Effector CD4-positive, alpha-beta T cell (primary cell): ENCODE measurements at places on chromosomes 3 and 15.

- no peak for DNase-seq
These were observed 28.8 kb downstream of the ARRDC4 start for GRCh38 chr15:97989299-97989698.

- DNase-seq, result no peak
These were observed 482.7 kb upstream of the PDZRN3 start for GRCh38 chr3:74107451-74107850.

DNA sequence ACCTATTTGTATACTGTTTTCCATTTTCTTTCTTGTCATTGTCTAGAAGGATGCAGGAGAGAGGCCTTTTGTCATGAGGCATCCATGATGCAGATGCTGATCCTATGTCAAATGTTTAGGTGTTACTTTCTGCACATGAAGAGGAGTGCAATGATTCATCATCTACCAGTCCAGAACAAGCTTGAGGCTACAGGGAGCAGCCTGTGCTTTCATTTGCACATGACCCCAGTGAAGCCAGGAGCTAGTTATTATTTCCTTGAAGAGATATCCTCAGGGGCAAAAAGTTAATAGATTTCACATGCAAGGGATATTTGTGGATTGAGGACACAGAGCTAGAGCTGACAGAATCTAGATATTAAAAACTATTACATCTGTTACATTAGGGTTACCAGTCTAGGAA, 204.4 kb upstream of the TGFBR2 start:
- no peak for DNase-seq

- no peak for DNase-seq
These were observed 61.5 kb upstream of the ULK4 start for GRCh38 chr3:42023380-42023779.

- DNase-seq, result no peak
These were observed 38.1 kb downstream of the PDZRN3 start for GRCh38 chr3:73586628-73587027.

GRCh38 chr15:76163457-76164295, 103.9 kb downstream of the TMEM266 start:
- no peak for DNase-seq

DNA sequence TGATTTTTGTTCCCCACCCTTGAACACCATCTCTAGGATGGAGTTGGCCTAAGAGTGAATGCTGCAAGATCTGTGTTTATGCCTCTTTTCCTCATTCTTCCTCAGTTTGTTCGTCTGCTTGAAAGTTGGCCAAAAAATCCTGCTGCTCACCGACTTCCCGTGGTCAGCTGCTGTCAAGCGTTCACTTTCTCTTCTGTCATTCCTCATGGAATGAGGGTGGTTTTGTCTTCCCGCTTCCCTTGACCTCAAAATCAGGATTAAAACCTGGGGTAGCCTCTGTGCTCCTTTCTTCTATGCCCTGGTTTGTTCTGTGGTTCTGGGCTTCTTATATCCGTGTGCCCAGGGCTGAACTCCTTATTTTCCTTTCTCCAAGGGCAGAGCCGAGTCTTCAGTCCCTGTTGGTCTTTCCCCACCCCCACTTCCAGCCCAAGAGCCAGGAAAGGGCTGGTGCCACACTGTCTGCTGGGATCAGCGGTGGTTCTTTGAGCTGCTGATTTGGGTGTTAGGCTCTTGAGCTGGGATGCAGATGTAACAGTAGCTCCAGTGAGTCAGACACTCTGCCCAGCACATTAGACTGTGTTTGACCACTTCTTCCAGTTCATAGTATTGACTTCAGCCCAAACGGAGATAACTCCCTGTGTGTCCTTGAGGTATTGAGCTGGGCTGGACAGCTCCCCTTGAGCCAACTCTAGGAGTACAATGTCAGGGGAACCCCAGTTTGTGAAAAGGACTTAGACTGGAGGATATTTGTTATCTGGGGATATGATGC, 2.3 kb downstream of the SERF2 start:
- no peak for DNase-seq

DNA sequence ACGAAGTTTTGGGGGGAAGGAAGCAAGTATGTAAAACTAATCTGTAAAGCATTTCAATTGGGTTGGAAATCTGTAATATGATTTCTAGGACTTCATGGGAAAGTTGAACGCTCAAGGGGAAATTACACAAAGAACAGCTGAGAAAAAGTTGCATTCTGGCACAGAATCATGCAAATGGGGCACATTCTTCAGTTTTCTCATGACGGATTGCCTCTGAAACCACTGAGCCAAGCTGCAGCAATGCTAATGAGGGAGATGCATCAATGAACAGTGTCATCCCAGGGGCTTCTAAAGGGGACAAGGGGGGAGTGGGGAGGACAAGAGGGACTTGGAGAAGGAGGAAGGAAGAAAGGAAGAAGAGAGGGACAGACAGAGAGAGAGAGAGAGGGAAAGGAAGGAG, 291.4 kb upstream of the ATP11B start:
- DNase-seq, result no peak

GRCh38 chr3:143147707-143148106, 28.1 kb downstream of the CHST2 start:
- DNase-seq, result no peak

- DNase-seq, result no peak
These were observed 13.1 kb downstream of the NPTN start for GRCh38 chr15:73620078-73620477.

- peak; percentile 79 for DNase-seq
These were observed 89.3 kb downstream of the LRRK1 start for GRCh38 chr15:101008158-101009139.

GRCh38 chr3:114800272-114801031, 346.6 kb downstream of the ZBTB20 start:
- no peak for DNase-seq

DNA sequence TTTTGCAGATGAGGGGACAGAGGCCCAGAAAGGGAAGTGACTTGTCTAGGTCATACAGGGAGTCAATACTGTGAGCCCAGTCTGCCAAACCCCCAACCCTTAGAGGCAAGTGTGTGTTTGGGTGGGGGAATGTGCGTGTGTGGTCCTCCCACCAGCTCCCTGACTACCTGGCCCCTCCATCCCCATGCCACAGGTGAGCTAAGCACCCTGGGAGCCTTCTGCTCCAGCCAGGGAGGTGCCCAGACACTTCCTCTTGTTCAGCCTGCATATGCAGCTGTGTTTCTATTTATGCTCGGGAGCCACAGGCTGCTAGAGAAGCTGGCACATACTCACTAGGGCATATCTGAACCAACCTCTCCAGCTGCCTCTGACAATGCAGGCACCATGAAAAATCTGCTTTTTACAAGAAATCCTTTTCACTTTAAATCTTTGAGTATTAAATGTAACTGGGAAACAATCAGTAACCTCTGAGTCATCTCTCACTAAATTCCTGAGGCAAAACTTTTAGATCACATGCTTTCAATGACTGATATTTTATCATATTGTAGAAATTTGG, 20.7 kb downstream of the TBC1D2B start:
- no peak for DNase-seq

- DNase-seq, result no peak
These were observed 412.7 kb downstream of the OCA2 start for GRCh38 chr15:27686369-27686768.

DNA sequence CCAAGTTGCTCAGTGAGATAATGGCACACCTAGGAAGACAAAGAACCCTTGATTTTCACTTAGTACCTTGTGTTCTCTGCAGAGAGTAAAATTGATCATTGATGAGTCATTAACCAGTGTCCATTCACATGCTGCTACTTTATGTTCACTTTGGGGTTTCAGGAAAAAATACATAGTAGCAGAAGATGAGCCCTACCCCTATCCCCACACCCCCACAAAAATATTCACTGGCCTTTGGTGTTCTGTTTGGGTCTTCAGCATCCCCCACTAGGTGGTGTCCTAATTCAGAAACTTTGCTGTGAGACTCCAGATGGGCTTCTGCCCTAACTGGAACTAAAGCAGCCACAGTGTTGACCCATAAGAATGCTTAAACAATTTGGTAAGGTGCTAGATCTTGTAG, 178.8 kb downstream of the KLHL25 start:
- DNase-seq, result no peak

DNA sequence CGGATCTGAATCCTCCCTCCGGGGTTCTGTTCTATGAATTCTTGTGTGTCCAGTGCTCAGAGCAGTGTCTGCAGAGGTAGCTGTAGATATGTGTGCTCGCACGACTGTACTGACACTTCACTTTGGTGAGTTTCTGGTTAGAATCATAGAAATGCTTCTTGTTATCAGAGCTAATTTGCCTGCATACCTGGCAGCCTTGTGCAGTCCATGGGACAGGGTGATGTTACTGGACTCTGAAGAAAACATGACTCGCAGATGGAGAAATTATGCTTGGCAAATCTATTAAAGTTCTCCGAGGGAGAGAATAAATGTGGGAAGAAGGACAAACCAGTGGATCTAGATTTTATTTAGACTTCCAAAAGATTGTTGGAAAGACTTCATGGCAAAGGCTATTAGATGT, 12.2 kb downstream of the CGNL1 start:
- no peak for DNase-seq

DNA sequence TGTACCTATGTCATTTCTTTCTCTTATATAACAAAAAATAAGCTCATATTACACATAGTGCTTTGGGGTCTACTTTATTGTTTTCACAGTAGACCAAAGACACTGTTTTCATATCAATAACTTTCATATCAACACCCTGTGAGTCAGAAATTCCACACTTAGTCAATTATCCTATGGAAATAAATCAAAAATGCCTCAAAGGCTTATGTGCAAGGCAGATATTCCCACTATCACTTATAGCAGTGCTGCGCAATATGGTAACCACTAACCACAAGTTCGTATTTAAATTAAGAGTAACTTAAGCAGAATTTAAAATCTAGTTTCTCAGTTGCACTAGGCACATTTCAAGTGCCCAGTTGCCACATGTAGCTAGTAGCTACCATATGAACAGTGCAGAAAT, 15.9 kb downstream of the SCG3 start:
- DNase-seq, result no peak

DNA sequence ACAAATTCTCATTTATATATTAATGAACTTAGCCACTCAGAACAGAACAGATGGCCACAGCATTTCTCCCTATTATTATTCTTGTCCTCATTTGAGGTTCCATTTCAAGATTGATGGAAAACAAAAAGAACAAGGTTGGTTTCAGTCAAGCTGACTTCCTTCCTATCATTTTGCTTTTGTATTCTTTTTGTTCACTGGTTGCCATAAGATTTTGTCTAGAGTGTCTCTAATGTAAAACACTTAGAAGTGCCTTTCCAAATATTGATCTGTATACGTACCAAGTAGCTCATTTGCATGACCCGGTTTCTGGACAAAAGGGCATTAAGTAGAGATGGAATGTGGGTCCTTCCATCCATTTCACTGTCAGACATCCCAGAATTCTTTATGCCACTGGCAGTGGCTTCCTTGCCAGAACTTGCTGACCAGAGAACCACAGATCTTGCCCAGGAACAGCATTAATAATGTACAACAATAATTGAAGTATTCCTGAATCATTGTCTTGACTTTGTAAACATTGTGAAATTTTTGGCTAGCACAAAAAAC, 63.8 kb downstream of the PEX5L start:
- DNase-seq, result no peak

GRCh38 chr3:79406175-79406574, 361.6 kb downstream of the ROBO1 start:
- no peak for DNase-seq

DNA sequence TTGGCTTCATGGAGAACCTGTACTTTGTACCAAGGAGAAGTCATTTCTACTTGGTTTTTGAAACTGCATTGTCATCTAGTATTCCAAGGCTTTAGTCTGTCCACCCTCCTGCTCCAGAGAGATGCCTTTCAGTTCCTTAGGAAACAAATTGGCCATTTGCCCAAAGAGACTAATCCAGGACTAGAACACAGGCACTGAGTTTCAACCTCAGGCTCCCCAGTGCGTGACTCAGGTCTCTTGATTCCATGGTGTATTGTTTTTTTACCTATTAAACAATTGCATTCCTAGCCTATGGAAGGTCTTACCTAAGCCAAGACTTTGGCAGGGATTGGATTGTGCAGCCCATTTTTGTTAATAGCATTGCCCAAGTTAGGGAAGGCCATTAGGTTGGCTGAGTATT, 214.8 kb upstream of the CTDSPL start:
- no peak for DNase-seq

DNA sequence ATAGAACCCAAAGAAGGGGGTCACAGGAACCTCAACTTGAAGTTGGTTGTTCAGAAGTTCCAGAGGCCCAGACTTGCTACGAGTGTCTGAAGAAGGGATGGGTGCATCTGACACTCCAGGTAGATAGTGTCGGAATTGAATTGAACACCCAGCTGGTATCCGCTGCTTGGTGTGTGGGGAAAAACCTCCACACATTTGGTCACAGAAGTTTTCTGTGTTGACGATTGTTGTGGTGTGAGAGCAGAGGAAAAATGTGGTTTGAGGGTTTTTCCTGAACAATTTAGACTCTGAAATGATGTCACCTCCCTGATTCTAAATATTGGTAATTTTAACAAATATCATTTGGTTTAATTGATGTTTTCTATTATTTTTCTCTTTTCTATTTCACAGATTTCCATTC, 218.8 kb upstream of the CTNNB1 start:
- DNase-seq, result no peak

GRCh38 chr15:37009288-37009687, 91.1 kb downstream of the MEIS2 start:
- DNase-seq, result no peak

- DNase-seq, result no peak
These were observed 6.4 kb downstream of the CIB1 start for GRCh38 chr15:90227336-90227735.

GRCh38 chr3:113668015-113668414, 28.4 kb downstream of the USF3 start:
- DNase-seq, result no peak

DNA sequence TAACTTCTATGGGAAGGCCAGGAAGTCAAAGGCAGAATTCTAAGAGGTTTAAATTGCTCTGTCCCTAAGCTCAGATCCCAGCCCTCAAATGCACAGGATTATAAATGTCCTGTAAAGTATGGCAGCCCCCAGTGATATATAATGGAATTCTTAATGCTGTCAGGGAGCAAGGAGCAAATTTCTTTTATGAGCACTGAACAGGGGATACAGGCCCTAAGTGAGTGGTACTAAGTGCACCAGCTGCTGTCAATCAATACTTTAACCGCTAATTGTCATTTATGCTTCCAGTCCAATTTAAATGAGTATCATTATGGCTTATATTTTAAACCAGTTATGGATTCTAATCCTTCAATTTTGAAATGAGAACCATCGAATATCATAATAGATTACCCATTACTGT, 4.7 kb downstream of the SLC9A9 start:
- no peak for DNase-seq

DNA sequence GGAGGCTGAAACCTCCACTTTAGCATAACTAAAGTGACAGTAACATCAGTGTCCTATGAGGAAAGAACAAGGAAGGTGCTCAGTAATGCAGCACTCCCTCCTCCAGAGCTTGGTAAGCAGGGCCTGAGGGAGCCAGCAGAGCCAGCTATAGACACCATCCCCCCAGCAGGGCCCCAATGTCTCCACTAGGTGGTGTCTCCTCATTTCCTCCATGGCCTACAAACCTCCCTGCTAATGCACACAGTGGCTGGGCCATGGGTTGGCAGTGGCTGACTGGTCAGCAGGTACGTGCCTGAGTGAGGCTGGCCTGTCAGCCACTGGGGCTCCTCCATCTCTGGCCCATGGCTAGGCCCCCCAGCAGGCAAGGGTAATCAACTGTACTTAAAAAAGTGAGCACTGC, 13.6 kb downstream of the MRPS25 start:
- DNase-seq, result peak; percentile 10
